Lower lobe of right lung (tissue), 2 donors: ENCODE measurements at places on chromosomes 1 and 21.
A peak's percentile ranks its signal among the peaks of the same experiment; 100 is the strongest.

DNA sequence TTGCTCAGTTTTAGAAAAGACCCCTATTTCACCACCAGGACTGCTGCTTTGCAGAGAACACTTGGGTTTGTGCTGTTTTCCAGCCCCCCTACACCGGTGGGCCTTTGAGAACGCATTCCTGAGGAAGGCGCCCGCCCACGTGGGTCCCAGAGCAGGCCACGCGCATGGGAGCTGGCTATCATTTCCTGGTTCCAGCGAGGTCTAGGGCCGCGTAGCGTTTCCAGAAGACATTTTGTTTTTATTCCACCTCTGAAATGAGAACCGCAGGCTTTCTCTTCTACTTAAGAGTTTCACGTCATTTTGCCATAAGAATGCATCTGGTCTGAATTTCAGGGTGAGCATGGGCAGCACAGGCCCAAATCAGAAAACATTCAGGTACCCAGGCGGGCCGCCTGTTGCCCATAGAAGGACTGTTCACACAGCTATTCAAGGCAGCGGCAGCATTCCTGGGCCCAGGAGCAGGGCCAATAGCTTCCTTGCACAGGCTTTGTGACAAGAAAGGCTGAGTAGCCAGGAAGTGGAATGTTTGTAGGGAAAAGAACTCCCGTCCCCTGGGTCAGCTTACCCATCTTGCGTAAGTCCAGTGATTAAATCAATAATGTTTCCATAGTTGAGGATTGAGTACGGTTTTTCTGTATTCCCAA lies 1.4 kb upstream of the KLHL21 start:
- DNase-seq: peak; percentile 81

DNA sequence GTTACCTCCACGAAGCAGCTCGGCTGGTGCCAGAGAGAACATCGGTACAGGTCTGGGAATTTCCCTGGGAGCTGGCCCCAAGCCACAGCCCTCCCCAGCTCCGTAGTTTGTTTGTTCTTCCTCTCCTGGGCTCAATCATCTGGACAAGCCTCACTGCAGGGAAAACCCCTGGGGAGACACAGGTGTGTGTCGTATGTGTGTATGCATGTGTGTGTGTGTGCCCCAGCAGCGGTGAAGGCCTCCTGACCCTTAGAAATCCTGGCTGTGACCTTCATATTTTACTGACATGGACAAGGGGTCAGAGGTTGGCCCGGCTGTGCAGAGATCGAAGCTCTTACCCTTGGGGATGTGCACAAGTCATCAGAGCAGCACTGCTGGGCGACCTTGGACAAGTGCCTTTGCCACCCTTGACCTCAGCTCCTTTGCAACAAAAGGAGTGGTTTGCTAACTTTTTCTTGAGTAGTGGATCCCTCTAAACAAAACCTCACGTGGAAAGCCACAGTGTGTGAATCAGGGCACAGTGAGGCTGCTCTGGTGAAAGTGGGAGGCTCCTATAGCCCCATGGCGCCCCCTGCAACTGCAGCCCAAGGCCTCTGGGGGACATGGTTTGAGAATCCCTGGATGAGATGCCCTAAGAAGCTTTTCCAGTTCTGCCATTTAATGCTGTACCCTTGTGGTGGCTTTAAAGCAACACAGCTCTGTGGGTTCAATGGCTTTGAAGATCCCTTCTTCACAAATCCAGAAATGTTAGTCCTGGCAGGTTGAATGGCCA lies 12.3 kb upstream of the IL22RA1 start:
- no peak for DNase-seq

GRCh38 chr1:113871597-113872113 lies at the start of gene PTPN22:
PTPN22 (minus strand) TSS chr1:113871712.
- peak; percentile 73 for DNase-seq

GRCh38 chr1:32988665-32989064 lies 24.1 kb upstream of the RNF19B start:
- DNase-seq: peak; percentile 69

DNA sequence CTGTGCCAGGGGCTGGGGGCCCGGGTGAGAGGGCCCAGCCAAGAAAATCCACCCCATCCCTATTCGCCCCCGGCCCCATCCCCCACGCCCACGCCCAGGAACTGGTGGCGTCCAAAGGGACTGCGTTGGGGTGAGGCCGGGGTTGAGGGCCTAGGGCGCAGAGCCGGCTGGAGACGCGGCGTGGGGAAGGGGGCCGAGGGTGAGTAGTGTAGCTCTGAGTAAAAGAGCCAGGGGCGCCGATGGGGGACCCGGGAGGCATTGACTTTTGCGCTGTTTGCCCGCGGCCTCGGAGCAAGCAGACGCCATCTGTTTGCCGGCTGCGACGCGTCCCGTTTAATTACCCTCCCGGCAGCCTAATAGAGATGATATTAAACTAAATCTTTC lies 3.5 kb upstream of the DMRTA2 start:
- DNase-seq: no peak
